ENCODE measurements at places on chromosomes 5 and 9.

DNA sequence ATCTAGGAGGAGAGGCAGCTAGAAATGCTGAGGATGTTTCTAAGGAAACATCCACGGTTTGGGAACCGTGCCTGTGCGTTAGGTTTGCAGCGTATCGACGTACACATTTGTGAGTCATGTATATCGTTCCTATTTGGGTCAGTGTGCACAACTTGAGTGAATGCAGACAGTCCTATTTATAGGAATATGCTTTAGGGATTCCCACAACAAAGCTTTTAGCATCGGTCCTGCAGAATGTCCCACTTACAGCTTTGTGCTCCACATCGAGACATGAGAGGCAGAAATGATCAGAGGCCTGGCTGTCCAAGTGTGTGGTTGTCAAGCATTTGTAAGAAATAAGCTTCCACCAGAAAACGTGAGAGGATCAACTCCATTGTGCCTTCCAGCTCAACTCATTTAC lies 1282.7 kb upstream of the WWC1 start:
- no peak for DNase-seq

DNA sequence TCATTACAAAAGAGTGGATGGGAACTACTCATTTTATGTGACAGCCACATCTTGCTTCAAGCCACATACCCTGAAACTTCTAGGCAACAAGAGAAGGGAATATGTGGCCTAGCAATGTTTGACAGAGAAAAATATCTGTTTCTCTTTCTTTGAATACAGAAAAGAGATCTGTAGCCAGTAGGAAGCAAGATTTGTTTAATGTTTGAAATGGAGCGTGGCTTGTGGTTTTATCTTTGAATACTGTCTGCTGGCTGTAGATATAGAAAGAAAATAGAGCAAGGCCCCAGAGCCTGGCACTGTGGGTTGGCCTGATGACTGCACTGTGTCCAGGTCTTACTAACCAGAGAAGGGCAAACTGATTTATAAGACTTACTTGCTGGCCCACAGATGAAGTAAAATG lies 133.8 kb downstream of the ARHGEF28 start:
- DNase-seq = no peak

DNA sequence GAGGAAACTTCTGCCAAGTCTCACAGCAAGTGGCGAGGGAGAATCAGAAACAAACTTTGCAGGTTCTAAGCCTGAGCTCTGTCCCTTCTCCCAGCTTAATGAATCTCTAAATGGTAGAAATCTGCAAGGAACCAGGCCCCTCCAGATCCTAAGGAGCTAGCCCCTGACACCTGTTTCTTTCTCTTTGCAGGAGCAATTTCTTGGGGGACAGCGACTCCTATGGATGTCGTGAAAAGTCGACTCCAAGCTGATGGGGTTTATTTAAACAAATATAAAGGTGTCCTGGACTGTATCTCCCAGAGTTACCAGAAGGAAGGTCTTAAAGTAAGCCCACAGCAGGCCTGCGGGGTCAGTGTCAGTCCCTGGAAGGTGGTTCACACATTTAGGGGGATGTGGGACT lies 21.8 kb downstream of the IL9 start:
- DNase-seq = no peak

DNA sequence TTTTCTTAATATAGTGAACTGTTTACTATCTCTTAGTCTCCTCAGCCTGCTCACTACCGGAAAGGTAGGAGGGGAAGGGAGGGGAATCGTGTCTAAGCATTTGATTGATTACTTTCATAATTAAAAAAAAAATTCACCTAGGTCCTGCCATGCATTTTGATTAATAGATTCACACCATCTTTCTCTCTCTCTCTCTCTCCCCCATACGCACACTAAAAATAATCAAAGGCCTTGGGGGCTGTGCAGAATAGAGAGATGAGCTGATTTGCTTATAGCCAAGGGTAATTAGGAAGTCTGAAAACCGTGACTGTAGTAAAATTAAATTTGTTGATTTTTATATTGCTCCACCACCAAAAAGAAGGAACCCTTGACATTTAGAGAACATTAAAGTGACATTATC lies 49.6 kb downstream of the CD180 start:
- no peak for DNase-seq

DNA sequence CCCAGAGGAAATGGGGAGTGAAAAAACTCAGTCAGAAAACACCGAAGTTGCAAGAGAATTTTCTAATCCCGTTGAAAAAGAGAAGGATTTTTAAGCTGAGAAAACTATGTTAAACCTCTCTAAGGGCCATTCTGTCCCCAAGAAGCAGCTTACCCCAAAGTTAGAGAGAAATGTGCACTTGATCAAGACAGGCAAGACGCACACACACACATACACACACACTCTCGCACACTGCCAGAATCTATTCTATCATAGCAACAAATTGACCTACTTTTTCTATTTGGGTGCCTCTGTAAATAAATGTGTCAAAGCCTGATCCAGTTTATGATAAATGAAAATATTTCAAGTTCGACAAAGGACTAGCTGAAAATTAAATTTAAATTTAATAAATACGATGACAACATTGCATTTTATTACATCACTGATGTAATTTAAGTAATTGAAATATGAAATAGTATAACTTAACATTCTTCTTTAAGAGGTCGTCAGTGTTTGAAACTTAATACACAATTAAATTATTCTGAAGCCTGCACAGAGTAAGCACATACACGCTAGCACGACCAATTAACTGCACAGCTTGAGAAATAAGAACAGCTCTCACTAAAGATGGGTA lies 5.9 kb downstream of the NFIL3 start:
- DNase-seq = no peak

All from activated CD8-positive, alpha-beta memory T cell treated with anti-CD3 and anti-CD28 coated beads for 4 hours (primary cell).